ENCODE measurements at places on chromosomes 13 and 19.

DNA sequence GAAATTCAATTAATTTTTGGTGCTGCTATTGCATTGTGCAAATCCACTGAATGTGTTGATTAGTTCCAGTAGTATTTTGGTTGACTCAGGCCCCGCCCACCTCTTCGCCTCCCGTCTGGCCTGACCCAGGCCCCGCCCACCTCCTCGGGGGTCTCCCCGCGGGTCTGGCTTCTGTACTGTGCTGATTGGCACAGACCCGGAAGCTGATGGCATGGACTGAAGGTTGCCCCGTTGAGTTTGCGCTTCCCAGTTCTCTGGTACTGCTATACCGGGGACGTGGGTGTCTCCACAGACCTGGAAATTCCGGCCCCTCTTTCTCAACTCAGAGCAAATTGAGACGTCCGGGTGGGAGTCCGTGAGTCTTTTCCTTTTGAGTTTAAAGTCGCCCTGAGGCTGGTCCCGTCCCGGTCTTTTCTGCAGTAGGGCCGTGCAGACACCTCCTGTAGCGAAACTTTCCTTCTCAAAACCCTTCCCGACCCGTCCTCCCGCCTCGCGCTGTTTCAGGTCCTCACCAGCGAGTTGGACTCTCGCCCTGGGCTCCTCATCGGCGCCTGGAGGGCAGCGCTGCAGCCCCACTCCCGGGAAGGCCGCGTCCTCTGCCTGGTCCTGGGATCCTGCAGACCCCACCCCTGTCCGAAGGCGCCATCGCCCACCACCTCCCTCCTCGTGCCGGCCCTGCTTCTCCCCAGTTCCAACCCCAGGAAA, 14.8 kb downstream of the ZNF701 start:
- peak; percentile 69 for DNase-seq

DNA sequence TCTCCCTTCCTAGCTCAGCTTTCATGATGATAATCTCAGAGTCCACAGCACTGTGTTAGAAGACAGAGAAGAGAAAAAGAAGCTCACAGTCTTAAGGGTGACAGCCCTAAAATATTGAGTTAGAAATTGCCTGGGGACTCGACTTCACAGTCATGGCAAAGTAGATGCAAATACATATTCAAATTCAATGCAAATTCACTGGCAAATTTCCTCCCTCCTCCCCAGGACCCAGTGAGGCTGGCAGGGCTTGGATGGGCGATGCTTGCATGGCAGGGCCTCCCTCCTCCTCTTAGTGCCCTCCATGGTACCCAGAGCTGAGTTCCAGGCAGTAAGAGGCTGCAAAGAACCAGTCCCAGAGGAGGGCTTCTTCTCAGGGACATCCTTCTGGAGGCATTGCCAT, 115.6 kb upstream of the UQCRFS1 start:
- DNase-seq = no peak

DNA sequence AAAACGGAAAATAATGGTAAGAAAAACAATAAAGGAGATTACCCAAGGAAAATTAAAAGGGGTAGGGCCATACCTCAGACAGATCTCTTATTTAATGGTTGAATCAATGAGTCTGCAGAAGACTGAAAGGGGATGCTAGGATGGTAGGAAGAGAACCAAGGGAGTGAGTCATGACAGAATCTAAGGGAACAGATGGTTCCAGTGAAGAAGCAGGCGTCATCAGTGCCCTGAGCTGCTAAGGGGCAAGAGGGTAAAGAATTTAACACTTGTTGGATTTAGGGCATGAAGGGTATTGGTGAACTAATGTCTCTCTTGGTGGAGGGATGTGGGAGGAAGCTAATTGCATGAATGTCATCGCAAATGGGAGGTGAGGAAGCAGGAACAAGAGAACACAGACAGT, 329.2 kb upstream of the TSHZ3 start:
- DNase-seq = no peak

GRCh38 chr13:60001889-60002288, 161.8 kb downstream of the DIAPH3 start:
- DNase-seq = no peak

Data from muscle of leg (tissue), 16 donors.